Stimulated activated naive CD4-positive, alpha-beta T cell (primary cell): ENCODE measurements at places on chromosomes 1 and 21.

GRCh38 chr21:42819861-42820615 lies 59.3 kb downstream of the WDR4 start:
- DNase-seq = no peak

GRCh38 chr21:27372381-27372780 lies 405.5 kb upstream of the ADAMTS5 start:
- no peak for DNase-seq

DNA sequence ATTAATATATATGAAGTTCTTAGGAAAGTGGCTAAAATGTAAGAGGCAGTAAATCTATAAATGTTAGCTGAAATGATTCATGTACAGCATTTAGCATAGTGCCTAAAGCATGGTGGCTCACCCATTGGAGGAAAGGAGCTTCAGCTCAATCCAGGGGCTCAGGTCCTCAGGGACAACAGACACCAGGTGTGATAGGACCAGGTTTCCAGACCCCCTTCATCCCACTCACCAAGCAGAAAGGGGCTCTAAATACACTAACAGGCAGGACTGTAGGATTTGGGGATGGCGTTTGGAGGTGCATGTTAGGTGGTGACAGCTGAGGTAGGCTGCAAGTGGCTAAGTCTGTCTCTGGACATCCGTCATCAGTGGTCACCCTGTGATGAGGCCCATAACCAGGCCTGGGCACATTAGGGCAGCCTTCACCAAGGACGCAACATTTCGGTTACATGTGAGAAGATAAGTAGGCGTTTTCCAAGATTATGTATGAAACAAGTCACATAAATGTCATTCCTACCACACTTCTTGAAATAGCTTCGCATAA lies 233.1 kb downstream of the C1orf94 start:
- no peak for DNase-seq

DNA sequence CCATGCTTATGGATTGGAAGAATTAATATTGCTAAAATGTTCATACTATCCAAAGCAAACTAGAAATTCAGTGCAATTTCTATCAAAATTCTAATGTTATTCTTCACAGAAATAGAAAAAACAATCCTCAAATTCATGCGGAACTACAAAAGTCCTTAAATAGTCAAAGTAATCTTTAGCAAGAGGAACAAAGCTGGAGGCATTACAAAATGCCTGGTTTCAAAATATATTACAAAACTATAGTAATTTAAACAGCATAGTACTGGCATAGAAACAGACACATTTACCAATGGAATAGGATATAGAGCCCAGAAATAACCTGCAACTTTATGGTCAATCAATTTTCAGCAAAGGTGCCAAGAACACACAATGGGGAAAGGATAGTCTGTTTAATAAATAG lies 3.8 kb downstream of the CTSS start:
- no peak for DNase-seq

GRCh38 chr1:223810586-223810985 lies 35.2 kb downstream of the TP53BP2 start:
- DNase-seq = no peak

- no peak for DNase-seq
Measured at GRCh38 chr1:42003433-42003832, 84.7 kb upstream of the HIVEP3 start.

DNA sequence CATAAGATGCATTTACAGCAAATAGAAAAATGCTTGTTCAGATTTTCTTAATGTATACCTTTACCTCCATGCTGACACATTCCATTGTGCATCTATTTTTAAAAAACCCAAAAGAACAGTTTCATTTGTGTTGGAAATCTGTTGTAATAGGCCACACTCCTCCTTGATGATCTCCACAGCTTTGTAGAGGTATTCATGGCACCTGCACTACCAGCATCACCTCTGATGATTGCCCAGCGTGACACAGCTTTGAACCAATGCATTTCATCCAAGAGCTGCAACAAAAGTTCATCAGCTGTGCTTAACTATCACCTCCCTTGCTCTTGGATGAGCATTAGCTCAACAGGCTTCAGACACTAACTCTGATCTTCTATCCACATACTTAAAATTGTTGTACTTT lies 8.2 kb downstream of the DYNLT5 start:
- DNase-seq = no peak

DNA sequence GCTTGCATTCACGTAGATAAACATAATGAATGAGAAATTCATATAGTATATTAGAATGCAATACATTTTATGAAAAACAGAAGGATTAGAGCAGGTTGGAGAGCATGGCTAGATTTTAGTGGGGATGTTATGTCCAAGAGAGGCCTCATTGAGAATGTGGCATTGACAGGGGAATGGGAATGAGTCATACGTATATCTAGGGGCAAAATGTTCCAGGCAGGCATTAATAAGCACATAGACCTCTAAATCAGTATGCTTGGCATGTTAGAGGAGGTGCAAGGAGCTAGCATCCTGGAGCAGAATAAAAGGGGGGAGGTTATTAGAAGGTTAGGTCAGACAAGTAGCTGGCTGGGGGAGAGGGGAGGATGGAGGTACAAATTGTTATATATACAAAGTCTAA lies 93.0 kb downstream of the USH2A start:
- no peak for DNase-seq

GRCh38 chr1:59046730-59047157 lies 250.2 kb upstream of the FGGY start:
- DNase-seq = peak; percentile 24

DNA sequence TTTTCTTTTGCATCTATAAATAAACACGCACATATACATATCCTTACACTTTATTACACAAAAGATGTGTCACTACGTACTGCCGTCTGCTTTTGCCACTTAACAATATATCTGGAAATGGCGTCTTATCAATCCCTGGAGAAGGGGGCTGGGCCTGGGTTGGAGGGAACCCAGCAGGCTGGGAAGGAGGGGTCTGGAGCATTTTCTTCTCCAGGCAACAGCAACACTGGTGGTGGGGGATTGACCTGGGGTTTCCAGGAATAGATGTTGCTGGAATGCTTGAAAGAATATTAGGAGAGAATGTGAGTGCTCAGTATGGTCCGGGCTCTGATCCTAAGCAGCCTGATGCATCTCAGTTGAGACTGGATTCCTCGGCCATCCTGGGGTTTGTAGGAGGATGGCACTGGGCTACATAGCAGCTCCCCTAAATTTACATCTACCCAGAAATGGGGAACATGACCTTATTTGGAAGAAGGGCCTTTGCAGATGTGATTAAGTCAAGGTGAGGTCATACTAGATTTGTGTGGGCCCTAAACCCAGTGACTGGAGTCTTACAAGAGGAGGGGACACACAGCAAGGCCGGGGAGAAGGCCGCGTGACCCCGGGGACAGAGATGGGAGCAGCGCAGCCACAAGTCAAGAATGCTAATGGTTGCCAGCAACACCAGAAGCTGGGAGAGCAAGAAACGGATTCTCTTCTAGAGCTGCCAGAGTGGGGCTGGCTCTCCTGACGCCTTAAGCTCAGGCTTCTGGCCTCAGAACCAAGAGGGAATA lies 98.6 kb downstream of the SIK1 start:
- no peak for DNase-seq

- no peak for DNase-seq
Measured at GRCh38 chr1:66495495-66495894, 38.5 kb upstream of the SGIP1 start.

- peak; percentile 6 for DNase-seq
Measured at GRCh38 chr1:42777852-42778251, 6.9 kb upstream of the TMEM269 start.

GRCh38 chr1:111099289-111099688 lies 40.6 kb downstream of the DRAM2 start:
- DNase-seq = no peak

- no peak for DNase-seq
Measured at GRCh38 chr1:38786040-38786436, 73.5 kb downstream of the RRAGC start.

DNA sequence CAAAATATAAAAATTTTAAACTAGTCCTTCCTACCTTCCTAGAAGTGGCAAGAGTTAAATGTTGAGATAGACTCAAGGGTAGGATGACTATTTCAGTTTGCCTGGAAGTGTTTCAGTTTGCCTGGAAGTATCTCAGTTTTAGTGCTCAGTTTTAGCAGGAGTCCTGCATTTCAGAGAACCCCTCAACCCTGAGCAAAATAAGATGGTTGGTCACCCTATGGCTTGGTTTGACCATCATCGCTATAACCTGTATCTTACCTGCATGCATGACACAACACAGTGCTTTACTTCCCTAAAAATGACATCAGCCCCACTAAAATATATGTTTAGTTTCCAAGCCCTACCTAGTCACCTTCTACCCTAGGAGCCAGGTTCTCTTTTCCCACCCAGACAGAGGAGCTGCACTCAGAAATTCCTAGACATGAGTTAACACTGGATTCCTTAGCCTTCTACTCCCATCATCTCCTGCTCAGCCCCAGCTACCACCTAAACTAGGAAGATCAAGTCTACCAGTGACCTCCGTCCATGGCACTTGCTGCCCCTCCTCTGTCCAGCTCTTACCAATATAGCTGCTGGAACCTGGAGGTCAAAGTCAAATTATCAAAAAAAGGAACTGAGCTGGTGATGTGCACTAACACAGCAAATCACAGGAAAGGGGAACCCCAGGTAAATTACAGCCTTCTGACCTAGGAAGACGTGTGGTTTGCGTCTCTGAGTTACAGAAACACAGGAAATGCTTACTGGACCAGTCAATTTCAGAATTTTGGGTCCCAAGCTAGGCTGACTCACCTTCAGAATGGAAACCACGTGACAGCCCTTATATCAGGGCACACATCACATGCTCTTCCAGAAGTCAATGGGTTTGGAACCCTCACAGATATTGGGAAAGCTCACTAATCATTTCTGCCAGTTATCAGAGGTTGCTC lies 2.2 kb upstream of the G0S2 start:
- no peak for DNase-seq

DNA sequence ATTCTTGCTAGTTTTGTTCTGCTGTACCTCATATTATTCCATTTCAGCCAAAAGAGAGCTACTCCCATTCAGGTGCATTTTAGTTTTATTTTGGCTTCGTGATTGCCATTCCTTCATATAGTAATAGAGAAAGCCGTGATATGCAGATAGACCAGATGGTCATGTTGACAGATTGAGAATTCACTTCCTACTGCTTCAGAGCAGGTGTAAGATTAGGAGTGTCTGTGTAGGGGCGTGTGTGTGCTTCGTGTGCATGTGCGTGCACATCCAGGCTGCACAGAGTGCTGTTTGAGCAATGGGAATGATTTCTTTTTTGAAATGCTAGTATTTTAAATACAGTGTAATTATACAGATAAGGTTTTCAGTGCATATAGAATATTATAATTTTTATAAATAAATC lies 10.3 kb downstream of the NFIA start:
- DNase-seq = no peak

GRCh38 chr1:15974855-15975254 lies 1.0 kb downstream of the ZBTB17 start:
- no peak for DNase-seq

GRCh38 chr1:237138551-237138950 lies 96.6 kb downstream of the RYR2 start:
- DNase-seq = no peak

GRCh38 chr1:115781851-115782250 lies 13.3 kb upstream of the CASQ2 start:
- DNase-seq = no peak

DNA sequence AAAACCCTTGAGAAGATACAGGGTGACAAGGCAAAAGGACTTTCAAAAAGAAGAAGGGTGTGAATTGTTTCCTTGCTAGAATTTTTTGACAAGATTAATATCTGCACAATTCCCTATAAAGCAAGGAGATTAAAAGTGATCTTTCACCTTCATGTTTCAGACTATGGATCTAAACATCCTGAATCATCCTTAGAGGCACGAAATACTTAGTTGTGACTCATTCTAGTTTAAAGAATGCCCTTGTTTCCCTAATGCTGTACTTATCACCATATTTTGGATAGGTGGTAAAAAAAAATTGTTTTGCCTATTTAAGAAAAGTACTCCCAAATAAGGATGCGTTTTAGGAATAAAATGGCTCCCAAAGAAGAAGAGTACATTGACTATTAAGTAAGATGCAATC lies 415.1 kb downstream of the LRRIQ3 start:
- no peak for DNase-seq

DNA sequence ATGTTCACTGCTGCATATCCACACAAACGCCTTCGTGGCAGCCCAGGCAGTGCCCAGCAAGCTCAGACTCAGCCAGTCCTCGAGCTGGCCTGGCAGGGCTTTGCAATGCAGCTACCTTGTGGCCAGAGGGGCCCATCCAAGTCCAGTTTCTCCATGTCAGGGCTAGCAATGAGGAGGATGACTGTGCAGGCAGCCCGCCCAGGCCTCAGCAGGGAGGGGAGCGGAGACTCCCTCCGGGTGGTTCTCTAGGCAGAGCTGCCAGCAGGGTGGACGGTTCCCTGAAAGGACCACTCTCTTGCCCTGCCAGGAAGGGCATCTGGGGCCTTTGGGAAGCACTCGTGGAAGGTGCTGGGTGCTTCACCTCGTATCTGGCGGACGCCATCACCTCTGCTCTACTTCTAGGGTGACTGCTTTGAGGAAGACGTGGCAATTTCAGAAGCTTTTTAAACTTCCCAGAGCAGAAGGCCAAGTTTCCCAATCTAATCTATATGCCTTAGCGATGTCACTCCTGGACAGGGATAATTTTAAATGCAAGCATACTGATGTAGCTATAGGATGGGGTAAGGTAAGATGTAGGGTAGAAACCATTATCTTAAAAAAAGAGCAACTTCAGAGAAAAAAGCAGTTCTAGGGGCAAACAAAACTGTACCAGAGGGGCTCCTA lies 56.2 kb downstream of the RUNX1 start:
- no peak for DNase-seq

DNA sequence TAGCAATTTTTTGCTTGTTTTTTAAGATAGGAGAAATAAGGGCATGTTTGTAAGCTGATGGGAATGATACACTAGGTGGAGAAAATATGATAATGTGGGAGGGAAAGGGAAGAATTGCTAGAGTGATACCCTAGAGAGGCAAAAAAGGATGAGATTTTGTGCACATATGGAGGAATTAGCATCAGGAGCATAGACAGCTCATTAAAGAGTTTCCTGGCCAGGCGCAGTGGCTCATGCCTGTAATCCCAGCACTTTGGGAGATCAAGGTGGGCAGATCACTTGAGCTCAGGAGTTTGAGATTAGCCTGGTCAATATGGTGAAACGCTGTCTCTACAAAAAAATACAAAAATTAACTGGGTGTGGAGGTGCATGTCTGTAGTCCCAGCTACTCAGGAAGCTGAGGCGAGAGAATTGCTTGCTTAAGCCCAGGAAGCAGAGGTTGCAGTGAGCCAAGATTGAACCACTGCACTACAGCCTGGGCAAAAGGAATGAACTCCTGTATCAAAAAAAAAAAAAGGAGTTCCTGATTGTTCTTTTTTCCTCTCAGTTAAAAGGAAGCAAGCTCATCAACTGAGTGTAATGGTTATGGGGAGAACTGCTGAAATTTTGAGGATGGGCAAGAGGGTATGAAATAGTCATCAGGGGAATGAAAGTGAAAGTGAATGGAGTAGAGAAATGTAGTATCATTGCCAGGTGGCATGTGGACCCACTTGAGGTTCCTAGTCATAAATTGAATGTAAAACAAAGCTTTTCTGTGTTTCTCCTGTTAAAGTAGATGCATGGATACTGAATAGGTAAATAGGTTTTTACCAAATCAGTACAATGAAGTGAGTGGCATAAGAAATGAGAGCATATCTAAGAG lies 35.5 kb downstream of the SH3GLB1 start:
- DNase-seq = no peak

- DNase-seq = no peak
Measured at GRCh38 chr1:223776826-223777454, 64.6 kb downstream of the CAPN2 start.
